ENCODE measurements at places on chromosomes 1 and 21. TPM values are rescaled to one million over a fixed set of nuclear protein-coding genes. Genes with fewer than 3 reads are reported as not detected.

The VPS13D gene
- total RNA-seq, result 18.1 TPM

GRCh38 chr1:170162459-170163246, 16.9 kb downstream of the NTMT2 start:
- peak; percentile 96 for DNase-seq

DNA sequence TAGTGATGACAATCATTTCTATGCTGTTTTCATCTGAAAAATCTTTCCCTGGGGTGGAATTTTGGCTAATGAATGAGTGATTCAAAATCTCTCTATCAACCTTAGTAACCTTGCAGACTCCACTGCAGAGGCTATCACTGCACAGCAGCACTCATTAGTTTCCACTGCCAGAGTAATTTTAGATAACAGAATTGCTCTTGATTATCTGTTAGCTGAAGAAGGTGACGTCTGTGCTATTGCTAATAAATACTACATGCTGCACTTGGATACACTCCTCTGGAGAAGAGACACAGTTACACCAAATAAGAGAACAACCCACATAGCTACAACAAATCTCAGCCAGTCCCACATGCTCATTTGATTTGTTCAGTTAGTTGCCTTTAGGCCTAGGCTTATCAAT, 1348.4 kb downstream of the NCAM2 start:
- no peak for DNase-seq

DNA sequence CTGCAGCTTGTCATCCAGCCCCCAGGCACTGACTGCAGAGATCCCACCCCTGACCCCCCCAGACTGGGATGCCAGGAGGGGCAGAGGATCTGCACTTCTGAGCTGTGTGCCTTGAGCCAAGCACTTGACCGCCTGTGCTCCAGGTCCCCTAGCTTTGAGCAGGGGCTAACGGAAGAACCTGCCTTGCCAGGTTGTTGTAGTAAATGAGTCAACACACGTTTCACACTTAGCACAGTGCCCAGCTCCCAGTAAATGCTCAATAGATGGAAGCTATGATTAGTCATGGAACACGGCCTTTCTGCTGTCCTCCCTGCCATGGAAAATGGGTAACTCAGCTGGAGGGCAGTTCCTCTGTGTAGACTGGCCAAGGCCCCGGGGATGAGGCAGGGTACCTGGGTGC, 24.1 kb downstream of the IFFO2 start:
- DNase-seq, result peak; percentile 52

The BEST4 gene
- total RNA-seq, result not detected

DNA sequence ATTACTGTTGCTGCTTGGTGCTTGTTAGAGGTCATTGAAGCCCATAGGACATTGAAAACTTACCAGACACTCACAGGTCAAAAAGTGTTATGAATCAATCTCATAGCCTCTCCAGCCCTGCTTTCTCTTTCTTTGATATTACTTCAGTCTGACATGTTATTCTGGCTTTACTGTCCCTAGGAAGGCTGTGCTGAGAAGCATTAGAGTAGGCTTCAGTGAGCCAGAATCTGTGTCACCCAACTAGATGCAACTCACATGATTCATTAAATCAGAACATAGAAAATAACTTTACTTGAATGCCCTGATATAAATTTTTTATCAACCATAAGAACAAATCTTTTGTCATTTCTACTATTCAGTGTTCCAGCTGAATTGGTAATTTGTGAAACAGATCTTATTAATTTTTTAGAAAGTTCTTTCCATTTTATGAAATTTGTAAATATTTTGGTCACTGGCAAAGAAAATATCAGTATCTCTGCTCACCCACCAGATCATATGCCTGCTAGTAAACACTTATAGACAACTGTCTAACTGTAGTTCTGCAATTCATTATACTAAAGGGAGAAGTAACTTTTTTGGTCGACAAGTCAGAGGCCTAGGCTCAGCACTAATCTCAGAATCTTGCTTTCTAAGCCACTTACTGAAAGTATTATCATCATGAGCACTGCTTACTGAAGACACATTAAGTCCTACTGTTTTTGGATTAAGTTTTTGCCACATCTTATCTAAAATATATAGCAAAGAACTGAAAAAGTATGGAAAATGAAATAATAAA, 48.2 kb downstream of the RPAP2 start:
- DNase-seq, result no peak

GRCh38 chr1:112460615-112461014, 48.1 kb upstream of the WNT2B start:
- DNase-seq, result peak; percentile 47

DNA sequence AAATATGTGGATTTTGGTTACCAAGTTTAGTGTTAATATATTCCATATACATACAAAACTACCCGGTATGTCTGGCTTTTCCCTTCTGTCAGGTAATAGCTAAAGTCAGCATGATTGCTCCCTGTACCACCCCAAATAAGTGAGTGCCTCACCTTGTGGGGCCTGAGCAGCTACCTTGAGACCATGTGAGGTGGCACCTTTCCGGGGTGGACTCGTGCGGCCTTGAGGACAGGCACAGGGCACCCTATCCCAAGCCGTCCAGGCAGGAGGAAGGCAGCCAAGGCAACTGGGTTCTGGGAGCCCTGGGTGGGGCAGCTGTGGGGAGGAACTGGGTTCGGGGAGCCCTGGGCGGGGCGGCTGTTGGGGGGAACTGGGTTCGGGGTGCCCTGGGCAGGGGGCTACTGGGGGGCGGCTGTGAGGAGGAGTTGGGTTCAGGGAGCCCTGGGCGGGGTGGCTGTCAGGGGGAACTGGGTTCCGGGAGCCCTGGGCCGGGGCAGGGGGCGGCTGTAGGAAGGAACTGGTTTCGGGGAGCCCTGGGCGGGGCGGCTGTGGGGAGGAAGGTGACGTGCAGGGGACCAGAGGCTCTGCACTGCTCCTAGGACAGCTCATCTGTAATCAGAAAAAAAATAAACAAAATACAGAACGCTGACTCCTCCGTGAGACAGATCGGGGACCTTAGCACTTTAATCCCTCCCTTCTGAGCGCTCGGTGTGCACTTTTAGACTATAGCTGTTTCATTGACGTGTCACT, 63.3 kb downstream of the POFUT2 start:
- DNase-seq, result peak; percentile 52

The KCNE2 gene
- total RNA-seq, result not detected

GRCh38 chr1:197771386-197771785, 3.9 kb downstream of the DENND1B start:
- no peak for DNase-seq

The ST6GALNAC5 gene
- 3.4 TPM for total RNA-seq

GRCh38 chr1:79113836-79114235, 107.3 kb upstream of the ADGRL4 start:
- no peak for DNase-seq

- no peak for DNase-seq
Measured at GRCh38 chr1:119316870-119317416, 51.6 kb upstream of the HAO2 start.

GRCh38 chr21:34639250-34639649, 24.3 kb upstream of the RCAN1 start:
- DNase-seq, result no peak

DNA sequence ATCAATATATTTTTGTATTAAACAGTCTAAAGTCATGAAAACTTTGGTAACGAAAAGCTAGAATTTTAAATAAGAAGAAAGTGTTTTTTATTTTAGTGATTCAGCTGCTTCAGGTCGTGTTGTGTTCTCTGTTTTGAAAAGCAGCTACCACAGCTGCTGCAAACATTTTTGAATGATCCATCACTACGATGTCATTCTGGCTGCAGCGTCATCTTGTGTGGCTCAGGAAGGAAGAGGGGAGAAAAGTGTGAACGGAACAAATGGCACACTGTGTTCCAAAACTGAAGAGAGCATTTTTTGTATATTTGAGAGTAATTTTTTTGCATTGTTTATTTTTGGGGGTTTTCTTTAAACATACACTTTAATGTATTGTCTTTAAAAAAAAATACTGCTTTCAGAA, 323.0 kb upstream of the ADGRL2 start:
- DNase-seq, result peak; percentile 10

The FCGR2B gene
- not detected for total RNA-seq

GRCh38 chr21:27320868-27321267, 354.0 kb upstream of the ADAMTS5 start:
- DNase-seq, result no peak

The PLD5 gene
- not detected for total RNA-seq

- DNase-seq, result no peak
Measured at GRCh38 chr1:201155354-201155753, 1.1 kb upstream of the TMEM9 start.

DNA sequence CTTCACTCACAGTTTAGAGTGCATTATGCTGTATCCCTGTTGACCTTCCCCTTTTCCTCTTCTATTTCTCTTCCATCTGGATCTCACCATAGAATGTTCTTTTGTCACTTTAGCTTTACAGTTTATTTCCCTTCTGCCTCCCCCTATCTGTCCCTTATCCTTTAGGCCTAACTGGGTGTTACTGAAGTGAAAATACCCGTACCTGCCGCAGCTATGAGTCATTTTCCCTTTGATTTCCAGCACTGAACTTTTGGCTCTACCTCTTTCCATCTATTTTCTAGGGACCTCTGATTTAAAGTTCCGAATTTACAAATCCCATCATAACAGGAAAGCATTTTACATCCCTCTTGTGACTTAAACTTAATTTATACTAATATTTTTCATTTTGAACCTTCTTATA, 19.7 kb downstream of the ITSN1 start:
- no peak for DNase-seq

GRCh38 chr1:237901299-237901934, 10.7 kb upstream of the ZP4 start:
- no peak for DNase-seq

DNA sequence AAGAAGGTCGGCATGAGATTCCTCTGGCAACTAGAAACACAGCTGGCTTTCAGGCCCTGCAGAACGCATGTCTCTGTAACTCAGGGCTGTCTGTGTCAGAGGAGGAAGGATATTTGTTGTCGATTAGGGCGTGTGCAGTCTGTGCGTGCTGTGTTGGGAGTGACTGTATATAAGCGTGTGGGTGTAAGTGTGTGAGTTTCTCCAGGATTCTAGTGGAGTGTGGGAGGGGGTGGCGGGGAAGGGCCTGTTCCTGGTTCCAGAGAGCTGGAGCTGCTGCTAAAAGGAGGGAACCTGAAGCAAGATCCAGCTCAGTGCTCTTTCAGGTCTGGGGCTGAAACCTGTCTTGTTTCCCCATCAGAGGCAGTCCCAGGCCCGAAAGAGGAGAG, 74.3 kb downstream of the SLC16A1 start:
- peak; percentile 22 for DNase-seq

The CNR2 gene
- not detected for total RNA-seq

- DNase-seq, result no peak
Measured at GRCh38 chr1:2047749-2048729, 2.2 kb upstream of the PRKCZ start.

DNA sequence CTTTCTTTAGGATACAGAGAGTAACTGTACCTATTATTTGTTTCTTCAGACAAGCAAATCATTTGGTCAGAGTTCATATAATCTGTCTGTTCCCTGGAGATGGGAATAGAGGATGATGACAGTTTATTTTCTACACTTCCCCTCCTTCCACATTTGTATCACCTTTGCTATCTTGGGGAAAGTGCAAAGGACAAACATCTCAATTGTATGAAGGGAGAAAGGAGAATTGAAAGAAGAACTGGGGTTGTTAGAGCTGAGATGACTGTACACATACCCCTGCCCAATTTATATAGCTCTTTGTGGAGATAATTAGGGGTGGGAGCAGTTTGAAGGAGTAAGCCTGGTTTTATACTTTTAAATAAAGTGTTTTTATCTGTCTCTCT, 14.0 kb downstream of the POLR3GL start:
- DNase-seq, result no peak
